Foreskin melanocyte (primary cell): ENCODE measurements at places on chromosomes 6 and 20.
A peak's percentile ranks its signal among the peaks of the same experiment; 100 is the strongest.

- peak; percentile 91 for DNase-seq
Observed at GRCh38 chr6:26322645-26323482, 42.1 kb upstream of the BTN3A2 start.

- DNase-seq, result no peak
Observed at GRCh38 chr6:121965739-121966138, 433.7 kb upstream of the HSF2 start.

DNA sequence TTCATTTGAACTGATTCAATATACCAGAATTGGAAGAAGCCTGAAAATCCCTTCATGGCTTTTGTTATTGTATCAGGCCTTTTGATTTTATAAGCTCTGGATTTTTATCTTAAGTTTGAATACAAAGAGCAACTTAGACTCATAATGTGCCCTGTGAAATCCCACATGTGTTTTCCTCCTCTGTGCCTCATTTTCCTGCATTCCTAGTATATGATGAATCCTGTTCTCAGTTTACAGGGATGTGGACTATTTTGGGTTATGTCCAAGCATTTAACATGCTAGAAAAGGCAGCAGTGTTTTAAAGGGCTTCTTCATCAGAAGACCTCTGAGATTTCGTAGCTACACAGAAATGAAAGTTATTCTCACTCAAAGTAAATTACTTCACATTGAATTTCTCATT lies 455.0 kb downstream of the RFPL4B start:
- DNase-seq, result peak; percentile 69

GRCh38 chr6:169140986-169141495 lies 112.6 kb downstream of the THBS2 start:
- DNase-seq, result peak; percentile 40

DNA sequence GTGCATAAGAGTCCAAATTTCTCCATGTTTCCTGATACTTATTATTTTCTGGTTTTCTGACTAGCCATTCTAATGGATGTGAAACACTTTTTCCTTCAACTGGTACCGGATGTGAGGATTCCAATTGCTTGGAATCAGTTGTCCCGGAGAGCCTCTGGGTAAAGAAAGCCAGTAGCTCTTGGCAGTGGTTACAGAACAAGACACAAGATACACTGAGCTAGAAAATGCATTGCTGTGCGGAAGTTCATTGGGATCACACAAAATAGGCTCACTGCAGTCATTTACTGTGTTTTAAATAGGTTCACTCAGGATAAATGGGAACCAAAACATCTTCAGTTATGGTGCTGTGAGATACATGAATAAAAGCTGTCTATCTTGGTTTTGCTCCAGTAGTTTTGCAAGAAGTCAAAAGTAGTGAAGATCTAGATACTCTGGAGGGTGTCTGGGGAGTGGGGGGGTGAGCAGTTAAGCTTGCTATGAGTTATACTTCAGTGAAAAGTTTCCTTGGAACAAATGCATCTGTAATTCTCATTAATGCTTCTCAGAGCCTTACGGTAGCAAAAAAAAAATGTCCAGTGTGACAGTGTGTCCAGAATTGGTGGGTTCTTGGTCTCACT lies 54.4 kb upstream of the RNF182 start:
- no peak for DNase-seq

DNA sequence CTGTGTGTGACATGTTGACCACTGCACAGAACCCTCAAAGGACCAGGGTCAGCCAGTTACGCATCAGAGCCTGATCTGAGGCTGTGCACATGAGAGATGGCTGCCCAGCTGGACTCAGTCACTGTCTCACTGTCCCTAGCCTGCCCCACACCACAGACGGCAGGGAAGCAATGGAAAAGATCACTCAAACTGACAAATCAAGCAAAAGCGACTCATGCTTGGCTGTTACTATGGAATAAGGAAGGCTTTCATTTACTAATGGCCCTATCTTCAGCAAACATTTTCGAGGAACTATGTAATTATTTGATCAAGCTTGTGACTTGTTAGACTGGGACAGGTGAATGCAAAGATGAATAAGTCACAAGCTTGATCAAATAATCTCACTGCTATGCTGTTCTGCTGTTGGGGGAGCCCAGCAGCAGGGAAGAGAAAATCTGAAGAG lies 137.0 kb downstream of the SLC23A2 start:
- no peak for DNase-seq

DNA sequence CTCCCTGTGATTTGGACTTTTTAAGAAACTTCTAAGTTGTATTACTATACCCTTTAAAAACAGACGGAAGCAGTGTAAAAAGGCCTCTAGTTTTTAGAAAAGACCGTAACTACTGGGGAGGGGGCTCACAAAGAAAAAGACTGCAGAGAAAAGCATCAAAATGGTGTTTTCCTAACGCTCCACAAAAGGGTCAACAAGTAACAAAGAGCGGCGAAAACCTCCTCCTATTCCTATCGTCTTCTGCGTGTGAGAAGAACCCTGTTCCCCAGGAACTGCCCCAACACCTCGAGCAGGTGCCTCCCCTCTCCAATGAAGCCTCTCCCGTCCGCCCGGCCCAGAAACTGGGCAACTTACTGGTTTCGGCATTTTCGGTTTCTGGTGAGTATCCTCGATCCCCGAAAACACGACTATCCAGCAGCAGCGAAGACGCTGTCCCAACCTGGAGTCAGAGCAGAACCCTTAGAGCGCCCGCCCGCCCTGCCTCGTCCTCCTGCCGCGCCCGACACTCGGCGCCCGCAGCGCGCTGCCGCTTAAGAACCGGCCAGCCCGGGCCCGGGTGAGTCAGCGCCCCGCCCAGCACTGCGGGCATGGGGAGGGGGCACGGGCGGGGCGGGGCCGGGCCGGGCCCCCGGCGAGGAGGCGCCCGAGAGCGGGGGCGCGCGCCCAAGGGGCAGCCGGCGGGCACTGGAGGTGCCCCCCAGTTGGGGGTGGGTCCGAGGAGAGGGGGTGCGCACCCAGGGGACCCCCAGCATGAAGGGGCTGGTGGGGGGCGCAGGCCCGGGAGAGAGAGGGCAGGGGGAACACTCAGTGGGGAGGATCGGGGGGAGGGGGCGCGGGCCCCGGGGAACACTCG lies 1.2 kb downstream of the EZR start:
- DNase-seq, result no peak

DNA sequence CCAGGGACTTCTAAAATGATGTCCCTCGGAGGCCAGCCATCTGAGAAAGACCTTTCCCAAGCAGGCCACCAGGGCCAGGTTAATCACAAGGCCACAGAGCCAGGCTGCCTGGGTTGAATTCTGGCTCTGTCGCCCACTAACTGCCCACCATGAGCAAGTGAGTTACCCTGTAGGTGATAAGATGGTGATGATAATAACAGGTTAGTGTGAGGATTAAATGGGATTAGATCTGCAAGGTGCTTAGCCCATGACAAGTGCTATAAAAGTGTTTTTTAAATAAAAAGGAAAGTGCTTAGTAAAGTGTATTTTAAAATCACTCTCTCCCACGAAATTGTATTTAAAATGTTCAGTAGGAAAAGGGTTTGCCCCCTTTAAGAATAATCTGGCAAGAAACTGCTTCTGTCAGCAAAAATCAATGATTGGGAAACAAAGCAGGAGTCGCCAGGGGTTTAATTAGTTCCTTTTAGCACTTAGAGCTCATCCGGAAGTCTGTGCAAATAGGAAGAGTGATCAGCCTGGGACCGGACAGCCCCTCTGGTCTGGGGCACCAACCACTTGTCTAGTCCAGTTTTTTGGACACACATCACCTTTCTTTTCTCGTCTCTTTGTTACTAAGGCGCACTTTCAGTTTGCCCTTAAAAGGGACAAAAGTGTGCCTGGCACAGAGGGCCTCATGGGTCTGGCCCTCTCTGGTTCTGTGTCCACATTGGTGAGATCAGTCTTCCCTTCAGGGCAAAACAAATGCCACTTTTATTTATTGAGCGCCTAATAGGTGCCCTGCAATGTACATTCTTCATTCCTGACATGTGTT lies 150.4 kb downstream of the GRM4 start:
- DNase-seq, result no peak

DNA sequence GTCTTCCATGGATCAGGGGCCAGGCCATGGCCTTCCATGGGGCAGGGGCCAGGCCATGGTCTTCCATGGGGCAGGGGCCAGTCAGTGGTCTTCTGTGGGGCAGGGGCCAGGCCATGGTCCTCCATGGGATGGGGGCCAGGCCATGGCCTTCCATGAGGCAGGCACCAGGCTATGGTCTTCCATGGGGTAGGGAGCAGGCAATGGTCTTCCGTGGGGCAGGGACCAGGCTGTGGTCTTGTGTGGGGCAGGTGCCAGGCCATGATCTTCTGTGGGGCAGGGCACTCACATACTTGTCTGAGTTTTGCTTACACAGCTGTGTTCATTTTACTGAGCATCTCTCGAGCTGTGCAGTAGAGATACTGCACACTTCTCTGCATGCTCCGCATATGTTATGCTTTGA lies 57.3 kb upstream of the THBS2 start:
- no peak for DNase-seq

- DNase-seq, result no peak
Observed at GRCh38 chr6:43298565-43299337, 691 bp downstream of the SLC22A7 start.

GRCh38 chr6:33189625-33190448 lies 2.4 kb downstream of the COL11A2 start:
- DNase-seq, result no peak

- DNase-seq, result peak; percentile 92
Observed at GRCh38 chr6:113530769-113531168, 326.4 kb upstream of the MARCKS start.

- peak; percentile 84 for DNase-seq
Observed at GRCh38 chr6:34285448-34286164, 36.8 kb upstream of the SMIM29 start.

- no peak for DNase-seq
Observed at GRCh38 chr20:16616317-16616716, 43.1 kb upstream of the KIF16B start.

GRCh38 chr20:40900666-40901215 lies 127.9 kb upstream of the TOP1 start:
- DNase-seq, result no peak

DNA sequence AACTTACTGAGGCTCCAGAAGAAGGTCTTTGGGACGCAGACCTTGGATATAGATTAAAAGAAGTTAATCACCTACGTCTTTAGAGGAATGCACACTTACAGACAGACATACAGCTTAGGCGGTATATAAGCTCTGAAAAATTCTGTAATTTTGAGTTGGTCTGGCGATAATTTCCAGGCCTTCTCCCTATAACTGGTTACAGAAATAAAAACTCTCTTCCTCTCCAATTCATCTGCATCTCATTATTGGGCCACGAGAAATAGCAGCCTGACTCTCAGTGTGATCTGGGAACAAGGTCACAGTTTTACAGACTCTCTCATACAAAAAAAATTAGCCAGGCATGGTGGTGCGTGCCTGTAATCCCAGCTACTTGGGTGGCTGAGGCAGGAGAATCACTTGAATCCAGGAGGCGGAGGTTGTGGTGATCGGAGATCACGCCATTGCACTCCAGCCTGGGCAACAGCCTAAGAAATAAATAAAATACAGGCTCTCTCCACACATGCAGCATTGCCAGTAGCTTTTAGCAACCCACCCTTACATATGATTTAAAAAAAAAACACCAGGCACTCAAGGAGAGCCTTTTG lies 4.7 kb downstream of the ZBTB24 start:
- no peak for DNase-seq

GRCh38 chr20:52761867-52762266 lies 210.3 kb upstream of the TSHZ2 start:
- no peak for DNase-seq

GRCh38 chr6:109034526-109034925 lies 60.1 kb downstream of the SESN1 start:
- DNase-seq, result no peak

DNA sequence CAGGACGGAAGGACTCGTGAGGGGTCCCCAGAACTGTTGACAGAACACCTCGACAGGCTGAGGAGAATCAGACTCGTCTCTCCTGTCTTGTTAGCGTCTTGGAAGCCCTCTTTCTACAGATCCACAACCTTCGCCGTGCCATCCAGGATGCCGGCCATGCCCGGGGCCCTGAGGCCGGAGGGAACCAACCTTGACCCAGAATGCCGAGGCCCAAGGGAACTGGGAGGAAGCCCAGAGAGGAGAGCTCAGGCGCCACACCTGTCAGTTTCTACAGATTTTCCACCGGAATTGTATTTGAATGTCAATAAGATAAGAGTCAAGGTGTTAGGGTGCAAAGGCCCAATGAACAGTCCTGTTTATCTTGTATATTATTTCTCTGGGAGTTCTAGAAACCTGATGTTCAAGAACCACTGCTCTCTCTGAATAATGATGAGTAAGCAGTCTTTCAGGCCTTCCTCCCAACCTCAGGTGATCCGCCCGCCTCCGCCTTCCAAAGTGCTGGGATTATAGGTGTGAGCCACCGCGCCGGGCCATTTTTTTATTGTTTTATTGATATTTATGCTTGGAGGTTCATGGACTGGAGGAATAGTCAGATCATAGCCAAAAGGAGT lies 799 bp upstream of the ME1 start:
- DNase-seq, result no peak

DNA sequence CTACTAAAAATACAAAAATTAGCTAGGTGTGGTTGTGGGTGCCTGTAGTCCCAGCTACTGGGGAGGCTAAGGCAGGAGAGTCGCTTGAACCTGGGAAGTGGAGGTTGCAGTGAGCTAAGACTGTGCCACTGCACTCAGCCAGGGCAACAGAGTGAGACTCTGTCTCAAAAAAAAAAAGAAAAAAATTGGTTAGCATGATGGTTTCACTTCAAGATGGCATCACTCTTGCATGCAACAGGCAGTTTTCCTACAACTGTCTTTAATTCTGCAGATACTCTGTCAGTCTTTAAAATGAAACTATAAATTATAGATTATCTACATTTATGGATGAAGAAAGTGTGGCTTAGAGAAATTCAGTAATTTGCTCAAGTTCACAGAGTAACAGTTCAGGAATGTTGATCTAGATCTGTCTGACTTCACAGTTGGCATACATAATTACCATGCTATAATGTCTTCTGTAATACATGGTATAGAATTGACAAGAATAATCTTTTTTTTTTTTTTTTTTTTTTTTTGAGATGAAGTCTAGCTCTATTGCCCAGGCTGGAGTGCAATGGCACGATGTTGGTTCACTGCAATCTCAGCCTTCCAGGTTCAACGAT lies 27.0 kb downstream of the ITCH start:
- no peak for DNase-seq

DNA sequence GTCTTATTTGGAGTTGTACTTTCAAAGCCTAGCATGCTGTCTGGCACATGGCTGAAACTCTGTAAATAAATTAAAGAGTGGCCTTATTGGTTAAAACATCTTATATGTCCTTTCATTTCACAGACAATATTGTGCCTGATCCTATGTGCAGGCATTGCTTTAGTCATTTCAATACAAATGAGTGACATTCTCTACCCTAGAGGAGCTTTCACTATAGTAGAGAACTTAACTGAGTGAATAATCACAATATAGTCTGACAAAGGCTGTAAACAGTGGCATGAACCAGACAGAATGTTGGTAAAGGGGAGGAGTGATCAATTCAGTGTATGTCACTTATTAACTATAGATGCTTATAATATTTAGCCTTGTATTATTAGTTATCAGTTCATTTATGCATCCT lies 481.8 kb downstream of the TFAP2B start:
- DNase-seq, result no peak
